Articular chondrocyte of knee joint (primary cell): ENCODE measurements at places on chromosomes 16 and 17. TPM values are rescaled to one million over a fixed set of nuclear protein-coding genes. Genes with fewer than 3 reads are reported as not detected.

ZP2 gene
- total RNA-seq, result not detected in 2 replicates

ZNHIT3 gene
- total RNA-seq, result 30.1 and 32.8 TPM in 2 replicates

NAA60 gene
- 18.6 and 19.1 TPM in 2 replicates for total RNA-seq

KRTAP9-3 gene
- not detected in 2 replicates for total RNA-seq

TBC1D28 gene
- not detected in 2 replicates for total RNA-seq
